ENCODE measurements at places on chromosomes 3 and 15.

DNA sequence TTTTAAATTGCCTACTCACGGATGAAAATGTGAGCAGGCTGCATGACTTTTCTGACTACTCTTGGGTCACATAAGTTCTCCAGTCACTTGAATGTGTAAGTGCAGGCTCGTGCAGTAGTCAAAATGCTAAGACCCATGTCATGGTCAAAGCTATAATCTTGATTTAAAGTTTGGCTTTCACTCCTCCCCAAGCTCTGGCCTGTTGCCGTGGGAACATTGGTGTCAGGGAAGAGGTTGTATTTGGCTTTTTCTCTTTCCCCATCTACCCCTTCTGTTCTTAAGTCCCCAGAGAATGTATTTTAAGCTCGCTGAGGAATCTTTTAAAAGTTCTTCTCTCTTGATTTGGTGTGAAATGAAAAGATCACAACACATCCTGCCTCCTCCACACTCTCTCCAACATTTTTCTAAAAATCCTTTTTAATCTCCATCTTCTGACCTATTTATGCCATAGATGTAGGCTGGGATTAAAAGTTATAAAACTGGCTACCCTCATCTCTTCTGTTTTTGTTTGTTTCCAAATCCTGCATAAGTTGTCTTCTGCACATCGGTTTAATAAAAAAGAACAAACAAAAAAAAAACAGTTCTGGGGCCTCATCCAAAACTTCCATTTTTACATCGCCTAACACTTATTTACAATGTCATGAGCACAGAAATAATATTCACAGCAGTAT lies 61.4 kb upstream of the ADAMTSL3 start:
- no peak for DNase-seq

GRCh38 chr3:45479621-45480035 lies 91.3 kb downstream of the LARS2 start:
- peak; percentile 52 for DNase-seq

GRCh38 chr3:180947761-180948390 lies 35.4 kb downstream of the FXR1 start:
- DNase-seq: no peak

- DNase-seq: peak; percentile 9
Measured at GRCh38 chr3:135806317-135806716, 159.2 kb upstream of the PPP2R3A start.

DNA sequence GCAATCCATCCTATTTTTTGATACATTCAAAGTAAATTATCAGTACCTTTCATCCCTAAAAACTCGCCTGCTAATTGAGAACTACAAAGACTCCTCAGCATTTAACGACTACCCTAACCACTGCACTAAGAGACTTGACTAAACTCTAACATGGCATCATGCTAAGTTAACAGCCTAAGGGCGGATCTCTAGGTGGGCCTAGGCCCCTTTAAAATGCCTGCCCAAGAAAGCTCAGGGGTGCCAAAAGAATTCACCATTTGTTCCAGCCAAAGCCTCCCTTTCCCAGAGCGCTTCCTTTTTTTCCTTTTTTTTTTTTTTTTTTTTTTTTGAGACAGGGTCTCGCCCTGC lies 568 bp upstream of the NEK4 start:
- DNase-seq: no peak

- no peak for DNase-seq
Measured at GRCh38 chr3:55675478-55675877, 188.4 kb upstream of the WNT5A start.

DNA sequence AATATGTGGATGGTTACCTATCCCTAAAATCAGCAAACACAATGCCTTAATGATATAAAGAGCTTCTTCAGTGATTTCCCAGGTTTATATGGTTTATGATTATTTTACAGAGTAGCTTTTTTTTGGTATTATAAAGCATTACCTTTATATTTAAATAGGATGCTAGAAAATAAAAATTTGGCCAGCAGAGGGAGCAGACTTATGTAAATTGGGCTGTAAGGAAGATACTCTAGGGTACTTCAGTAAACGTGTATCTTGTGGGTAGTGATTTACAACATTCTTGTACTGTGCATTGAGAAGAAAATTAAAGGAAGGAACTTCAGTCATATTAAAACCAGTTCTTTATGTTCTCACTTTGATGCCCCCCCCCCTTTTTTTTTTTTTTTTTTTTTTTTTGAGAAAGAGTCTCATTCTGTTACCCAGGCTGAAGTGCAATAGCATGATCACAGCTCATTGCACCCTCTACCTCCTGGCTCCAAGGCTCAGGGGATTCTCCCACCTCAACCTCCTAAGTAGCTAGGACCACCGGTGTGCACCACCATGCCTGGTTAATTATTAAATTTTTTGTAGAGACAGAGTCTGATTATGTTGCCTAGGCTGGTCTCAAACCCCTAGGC lies 167.9 kb downstream of the BBX start:
- peak; percentile 21 for DNase-seq

GRCh38 chr3:114404590-114404989 lies 110.8 kb downstream of the TIGIT start:
- DNase-seq: peak; percentile 48

GRCh38 chr3:196232154-196232881 lies 16.0 kb downstream of the SLC51A start:
- no peak for DNase-seq

- no peak for DNase-seq
Measured at GRCh38 chr3:194244167-194244566, 107.0 kb downstream of the CPN2 start.

DNA sequence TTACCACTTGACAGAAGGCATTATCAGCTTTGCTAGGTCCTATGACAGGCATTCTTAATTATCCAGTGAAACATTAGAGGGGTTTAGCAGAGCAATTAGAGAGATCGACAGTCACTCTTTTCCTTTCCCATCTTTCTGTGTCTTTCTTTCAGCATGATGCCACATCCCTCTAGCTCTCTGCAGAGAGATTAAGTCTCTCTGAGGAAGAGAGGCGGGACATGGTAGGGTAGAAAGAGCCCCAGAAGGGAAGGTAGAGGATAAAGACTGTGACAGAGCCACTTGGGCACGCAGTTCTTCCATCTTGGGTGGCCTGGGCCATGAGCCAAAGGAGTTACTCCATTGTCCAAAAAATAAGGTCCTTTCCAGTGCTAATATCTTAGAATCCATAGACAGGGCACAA lies 55.8 kb downstream of the HHLA2 start:
- DNase-seq: no peak

- DNase-seq: no peak
Measured at GRCh38 chr3:150741497-150742140, 21.4 kb downstream of the SIAH2 start.

DNA sequence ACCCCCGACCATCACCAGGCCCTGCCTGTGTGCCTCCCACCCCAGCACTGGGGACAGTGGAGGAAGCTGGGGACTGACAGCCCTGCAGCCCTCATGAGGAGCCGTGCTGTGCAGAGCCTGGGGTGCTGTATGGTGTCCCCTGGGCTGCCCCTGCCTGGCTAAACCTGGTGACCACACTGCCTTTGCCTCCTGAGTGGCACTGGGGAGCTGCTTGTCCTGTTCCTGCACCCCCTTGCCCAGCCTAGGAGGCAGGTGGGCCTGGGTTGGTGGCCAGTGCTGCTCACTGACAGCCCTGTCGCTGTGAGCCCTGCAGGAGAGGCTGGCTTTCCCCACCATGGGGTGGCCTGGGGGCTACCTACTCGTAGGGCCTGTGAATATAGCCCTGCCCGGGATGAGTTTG lies 159.4 kb downstream of the NSMCE3 start:
- DNase-seq: no peak

DNA sequence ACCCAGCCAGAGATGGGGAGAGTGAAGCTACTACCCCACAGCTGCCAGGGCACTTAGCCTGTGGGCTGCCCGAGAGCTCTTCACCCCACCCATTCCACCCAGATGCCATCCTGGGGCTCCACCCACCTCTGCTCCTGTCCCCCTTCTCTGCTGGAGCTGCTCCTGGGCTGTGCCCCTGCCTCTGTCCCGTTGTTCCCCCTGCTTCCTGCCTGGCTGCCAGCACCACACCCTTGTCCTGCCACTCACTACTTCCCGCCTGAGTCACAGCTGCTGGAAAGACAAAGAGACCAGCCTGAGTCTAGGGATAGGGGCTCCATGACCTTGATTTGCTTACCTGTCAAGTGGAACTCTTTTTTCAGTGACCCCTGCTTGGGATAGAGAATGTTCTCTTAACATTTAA lies 12.4 kb downstream of the GNAI2 start:
- DNase-seq: no peak

DNA sequence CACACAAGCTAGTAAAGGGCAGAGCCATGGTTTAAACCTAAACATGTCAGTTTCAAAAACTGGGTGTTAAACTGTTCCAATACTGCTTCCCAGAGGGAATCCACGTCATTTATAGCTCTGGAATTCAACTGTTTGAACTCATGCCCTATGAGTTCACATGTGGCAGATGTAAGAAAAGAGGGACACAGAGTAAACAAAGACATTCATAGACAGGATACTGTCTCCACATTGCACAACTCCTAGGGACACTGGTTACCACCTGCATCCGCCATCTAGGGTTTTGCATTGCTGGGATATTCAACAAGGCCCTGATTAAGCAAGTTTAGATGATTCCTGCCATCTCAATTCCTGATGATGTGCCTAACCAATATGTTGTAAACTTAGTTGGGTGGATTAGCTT lies 134.1 kb upstream of the COL8A1 start:
- DNase-seq: no peak

- no peak for DNase-seq
Measured at GRCh38 chr3:42159706-42160472, 68.7 kb downstream of the TRAK1 start.

DNA sequence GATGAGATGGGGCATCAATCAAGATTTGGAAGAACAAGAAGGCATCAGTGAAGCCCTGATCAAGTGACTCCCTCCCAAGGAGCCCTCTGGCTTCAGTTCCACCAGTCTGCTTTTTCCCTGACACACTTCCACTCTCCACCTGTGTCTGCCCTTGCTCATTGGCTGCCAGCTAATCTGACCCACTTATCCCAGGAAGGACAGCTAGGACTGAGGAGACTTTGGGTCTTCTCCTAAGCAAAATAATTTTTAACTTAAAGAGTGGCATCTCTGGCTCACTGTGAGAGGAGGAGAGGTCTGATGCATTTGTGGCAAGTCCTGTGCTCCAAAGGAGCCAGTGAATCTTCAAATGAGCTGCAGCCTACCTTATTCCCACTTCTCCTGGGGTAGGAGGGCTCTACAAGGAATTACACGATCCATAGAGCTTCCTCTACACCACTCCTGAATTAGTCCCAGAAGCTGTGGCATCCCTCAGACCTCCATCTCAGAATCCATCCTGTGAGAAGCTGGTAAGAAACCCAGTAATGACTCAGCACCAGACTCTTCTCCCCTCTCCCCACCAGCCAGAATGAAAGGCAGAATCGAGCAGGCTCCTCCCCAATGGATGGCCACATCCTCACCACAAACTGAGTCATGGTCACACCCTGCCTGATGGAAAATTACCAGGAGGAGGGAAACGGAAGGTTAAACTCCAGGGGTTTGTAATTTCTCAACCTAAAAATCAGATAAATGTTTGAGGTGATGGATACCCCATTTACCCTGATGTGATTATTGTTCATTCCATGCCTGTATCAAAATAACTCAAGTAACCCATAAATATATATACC lies 6.3 kb upstream of the PKM start:
- peak; percentile 95 for DNase-seq

DNA sequence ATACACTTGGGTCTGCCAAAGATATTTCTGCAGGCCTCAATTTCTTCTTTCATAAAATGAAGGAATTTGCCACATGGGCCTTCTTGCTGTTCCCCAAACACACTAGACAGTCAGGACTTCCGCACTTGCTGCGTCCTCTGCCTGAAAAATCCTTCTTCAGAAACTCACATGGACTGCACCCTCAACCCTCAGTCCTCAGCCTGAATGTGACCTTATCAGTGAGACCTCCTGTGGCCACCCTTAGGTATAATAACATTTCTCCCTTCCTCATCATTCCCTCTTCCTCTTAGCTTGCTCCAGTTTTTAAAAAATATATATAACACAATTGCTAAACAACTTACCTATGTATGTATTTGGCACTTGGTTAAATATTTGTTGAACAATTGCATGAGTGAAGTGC lies 257.5 kb downstream of the MFSD1 start:
- no peak for DNase-seq

DNA sequence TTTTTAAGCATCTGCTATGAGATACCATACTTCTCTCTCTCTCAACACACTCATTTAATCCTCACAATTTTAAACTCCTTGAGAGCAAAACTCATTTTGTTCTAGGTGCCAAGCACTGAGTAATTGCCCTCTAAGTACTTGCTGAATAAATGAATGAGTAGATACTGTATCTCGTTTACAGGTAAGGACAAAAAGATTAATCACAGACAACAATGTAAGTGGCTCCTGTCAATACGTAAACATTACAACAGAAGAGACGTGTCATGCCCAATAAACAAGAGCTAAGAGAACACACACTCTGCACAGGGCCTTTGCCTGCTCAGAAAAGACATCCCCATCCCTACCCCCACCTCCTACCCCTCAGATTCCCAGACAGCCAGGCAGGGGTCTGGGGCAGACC lies 59.8 kb downstream of the CHSY1 start:
- no peak for DNase-seq

- peak; percentile 36 for DNase-seq
Measured at GRCh38 chr15:83320404-83320803, 35.9 kb upstream of the BNC1 start.

- no peak for DNase-seq
Measured at GRCh38 chr3:142929890-142930289, 33.6 kb downstream of the PAQR9 start.

DNA sequence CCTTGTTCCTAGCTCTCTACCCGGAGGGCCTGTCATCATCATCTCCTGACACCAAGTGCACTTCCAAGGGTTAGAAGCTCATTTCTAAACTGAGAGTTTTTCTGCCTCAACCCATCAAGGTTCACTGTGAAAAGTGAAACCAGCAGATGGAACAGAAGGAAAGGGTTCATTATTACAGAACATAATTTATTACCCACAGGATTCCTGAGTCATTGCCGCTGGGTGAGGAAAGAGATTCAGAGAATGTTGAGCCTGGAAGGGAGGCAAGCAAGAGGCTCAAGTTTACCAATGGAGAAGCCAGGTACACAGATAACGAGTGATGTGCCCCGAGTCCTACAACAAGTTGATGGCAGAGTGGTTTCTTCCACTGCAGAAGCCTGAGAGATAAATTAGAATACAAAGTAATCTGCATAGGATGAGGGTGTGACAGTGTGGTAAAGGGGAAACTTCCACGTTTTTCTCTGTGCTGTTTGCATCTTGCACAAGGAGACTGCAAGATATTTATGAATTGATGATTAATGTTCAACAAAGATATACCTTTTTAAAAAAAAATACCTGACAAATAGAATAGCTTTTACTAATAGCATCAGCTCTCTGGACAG lies 80.5 kb upstream of the SETMAR start:
- peak; percentile 14 for DNase-seq

DNA sequence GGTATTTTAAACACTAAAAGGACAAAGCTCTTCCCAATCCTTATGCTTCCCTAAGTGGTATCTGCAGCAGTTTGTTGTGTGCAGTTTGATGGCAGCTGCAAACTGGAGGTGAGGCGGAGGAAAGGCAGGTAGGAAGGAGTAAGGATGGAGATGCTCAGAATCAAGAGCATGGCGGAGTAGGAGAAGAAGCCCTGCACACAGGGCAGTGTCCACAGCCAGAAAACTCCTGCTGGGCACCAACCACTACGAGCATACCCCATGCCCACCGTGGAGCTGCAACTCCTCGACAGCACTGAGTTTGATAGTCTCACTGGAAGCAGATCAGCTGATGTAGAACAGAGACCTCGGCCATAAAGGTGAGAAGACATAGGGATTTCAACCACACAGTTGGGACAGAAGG lies 30.3 kb upstream of the ESYT3 start:
- no peak for DNase-seq

GRCh38 chr3:140384876-140385275 lies 293.0 kb upstream of the TRIM42 start:
- no peak for DNase-seq

- DNase-seq: no peak
Measured at GRCh38 chr3:20810555-20810954, 624.5 kb upstream of the SGO1 start.

All from urothelium cell line (cell line).